HL-60 (cell line): ENCODE measurements at places on chromosomes 7 and 10.

- DNase-seq, result no peak
Observed at GRCh38 chr10:102163342-102163989, 11.3 kb downstream of the NOLC1 start.

DNA sequence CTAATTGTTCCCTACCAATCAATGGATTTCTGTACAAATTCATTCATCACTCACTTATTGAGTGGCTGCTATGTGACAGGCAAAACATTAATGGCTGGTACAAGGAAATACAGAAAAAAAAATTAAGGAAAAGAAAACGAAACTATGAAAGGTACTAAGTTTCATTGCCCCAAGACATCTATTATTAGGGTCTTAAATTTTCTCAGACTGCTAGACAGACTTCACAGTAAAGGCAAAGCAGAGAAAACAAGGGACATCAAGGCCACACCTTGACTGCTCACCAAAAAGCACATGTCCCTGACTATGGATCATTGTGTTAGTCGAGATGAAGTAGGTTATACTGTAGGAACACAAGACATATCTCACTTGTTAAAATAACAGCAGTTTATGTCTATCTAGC, 36.5 kb downstream of the DGKI start:
- no peak for DNase-seq

DNA sequence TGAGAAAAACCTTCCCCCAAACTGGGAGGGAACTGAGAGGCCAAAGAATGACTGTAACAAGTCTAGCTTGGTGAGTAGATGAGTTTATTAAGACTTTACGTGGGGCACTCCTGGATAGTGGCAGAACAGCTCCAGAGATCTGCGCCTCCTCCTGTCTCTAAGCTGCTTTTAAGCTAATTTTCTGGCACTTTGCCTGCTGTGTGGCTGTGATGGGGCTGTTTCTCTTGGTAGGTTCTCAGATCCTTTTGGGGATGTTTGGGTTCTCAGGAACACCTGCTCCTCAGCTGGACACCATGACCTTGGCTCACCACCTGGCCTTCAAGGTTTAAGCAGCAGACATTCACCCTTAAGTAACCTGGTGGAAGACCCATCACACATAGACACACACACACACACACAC, 68.3 kb downstream of the AKR1E2 start:
- no peak for DNase-seq

GRCh38 chr10:99412099-99412498, 18.3 kb downstream of the GOT1 start:
- DNase-seq, result no peak

- no peak for DNase-seq
Observed at GRCh38 chr7:28017372-28017771, 163.2 kb downstream of the JAZF1 start.
